ENCODE measurements at places on chromosomes 1 and 21.

DNA sequence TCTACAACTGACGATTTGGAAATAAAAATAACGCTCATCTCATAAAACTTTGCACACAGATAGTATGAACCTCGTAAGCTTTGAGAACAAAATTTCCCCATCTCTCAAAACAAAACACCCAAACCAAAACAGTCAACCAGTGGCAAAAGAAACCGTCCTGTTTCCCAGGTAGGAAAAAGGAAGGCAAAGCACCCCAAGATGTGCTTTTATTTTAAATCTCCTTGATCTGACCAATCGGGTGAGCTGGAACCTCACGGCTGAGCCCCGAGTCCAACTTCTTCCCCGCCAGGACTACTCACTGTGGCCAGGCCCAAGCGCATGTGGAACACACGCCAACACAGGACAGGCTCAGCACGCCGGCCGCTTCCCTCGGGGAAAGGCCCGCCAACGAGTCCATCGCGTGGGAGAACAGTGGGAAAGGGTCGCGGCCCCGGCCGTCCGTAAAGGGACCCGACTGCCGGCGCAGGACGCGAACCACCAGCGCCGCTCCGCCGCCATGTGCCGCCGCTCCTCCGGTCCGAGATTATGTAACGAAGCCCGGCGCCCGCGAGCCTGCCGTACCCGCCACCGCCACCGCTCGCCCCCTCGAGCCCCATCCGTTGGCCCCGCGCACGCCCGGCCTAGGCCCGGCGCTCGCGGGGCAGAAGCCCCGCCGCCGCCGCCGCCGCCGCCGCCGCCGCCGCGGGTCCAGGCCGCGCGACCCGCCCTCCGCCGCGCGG, 759 bp downstream of the AHCTF1 start:
- DNase-seq = peak; percentile 21

DNA sequence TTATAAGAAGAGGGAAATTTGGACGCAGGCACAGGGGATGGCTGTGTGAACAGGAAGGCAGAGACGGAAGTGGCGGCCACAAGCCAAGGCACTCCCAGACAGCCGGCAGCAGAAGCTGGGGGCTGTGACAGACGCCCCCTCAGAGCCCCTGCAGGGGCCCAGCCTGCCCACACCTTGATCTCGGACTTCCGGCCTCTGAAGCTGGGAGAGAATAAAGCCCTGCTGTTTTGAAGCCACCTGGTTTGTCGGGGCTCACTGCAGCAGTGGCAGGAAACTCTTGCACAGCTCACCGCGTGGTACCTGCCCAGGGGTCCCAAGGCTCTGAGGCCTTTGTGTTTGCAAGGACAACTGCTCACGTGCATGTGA, 13.7 kb downstream of the MEGF6 start:
- DNase-seq = no peak

DNA sequence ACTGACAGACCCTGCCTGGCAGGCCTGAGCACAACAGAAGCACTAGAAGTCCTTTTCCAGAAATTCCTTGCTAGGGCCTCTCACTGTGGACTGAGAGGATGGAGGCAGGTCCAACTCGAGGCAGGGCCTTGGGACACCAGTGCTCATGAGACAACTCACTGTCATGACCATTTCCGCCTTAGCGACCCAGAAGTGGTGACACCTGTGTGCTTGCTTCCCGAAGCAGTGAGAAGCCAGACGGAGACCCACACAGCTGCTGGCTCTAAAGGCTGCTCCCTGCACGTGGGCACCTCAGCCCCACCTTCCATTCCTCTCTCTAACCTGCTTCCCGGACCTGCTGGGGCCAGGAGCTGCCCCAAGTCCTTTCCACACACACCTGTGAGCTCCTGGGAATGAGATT, 33.0 kb downstream of the KCNC4 start:
- no peak for DNase-seq

DNA sequence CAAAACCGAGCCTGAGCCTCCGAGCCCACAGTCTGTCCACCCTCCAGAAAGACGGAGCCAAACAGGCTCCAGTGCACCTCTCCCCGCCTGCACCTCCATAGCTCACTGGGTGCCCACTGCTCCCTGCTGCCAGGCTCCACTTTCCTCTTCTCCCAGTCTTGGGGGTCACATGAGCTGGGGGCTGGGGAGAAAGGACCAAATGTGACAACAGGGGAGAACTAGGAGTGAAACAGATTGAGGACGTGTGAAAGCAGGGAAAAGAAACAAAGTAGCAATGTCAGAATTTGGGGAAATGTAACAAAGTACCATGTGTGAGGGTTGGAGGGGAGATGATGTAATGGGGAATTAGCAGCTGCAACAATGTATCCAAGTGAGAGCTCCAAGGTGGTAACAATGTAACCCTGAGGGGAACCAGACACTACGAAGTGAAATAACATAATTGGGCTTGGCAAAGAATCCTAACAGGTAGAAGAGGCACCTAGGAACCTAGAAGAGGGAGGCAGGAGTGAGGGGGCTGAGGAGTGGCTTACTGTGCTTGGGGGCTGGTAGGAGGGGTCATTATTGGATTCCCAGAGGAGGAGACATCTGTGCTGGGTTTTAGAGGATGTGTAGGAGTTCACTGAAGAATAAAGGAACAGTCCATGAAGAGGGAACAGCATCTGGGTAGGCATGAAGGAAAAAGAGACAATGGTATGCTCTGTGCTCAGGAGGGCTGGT, 12.5 kb downstream of the SDC3 start:
- no peak for DNase-seq

GRCh38 chr1:171218661-171219060, 29.6 kb upstream of the FMO1 start:
- DNase-seq = no peak

- DNase-seq = no peak
Observed at GRCh38 chr1:77398152-77398551, 116.3 kb downstream of the AK5 start.

DNA sequence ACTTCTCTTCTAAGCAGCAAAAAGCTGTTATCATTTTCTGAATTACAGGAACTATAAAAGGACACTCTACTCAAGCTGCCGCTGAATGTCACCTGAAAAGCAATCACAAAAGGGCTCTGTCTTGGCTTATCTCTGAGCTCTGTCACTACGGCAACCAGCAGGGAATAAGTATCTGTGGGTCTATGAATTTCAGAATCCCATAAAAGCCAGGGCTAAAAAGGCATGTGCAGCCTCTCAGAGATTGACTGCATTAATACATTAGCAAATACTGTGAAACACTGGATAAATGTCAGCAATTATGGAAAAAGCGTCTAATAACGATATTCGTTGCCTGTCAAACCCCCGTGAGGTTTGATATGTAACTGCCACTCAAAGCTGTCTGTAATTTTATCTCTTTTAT, 210.2 kb upstream of the DMRTA2 start:
- no peak for DNase-seq

GRCh38 chr1:211892577-211892976, 62.0 kb upstream of the LPGAT1 start:
- DNase-seq = no peak

- DNase-seq = no peak
Observed at GRCh38 chr1:216788671-216789070, 65.4 kb upstream of the ESRRG start.

GRCh38 chr1:173360487-173361063, 116.6 kb upstream of the PRDX6 start:
- DNase-seq = no peak

- no peak for DNase-seq
Observed at GRCh38 chr1:36321119-36321951, 2.1 kb downstream of the EVA1B start.

GRCh38 chr1:101207891-101208290, 28.9 kb upstream of the S1PR1 start:
- DNase-seq = no peak

DNA sequence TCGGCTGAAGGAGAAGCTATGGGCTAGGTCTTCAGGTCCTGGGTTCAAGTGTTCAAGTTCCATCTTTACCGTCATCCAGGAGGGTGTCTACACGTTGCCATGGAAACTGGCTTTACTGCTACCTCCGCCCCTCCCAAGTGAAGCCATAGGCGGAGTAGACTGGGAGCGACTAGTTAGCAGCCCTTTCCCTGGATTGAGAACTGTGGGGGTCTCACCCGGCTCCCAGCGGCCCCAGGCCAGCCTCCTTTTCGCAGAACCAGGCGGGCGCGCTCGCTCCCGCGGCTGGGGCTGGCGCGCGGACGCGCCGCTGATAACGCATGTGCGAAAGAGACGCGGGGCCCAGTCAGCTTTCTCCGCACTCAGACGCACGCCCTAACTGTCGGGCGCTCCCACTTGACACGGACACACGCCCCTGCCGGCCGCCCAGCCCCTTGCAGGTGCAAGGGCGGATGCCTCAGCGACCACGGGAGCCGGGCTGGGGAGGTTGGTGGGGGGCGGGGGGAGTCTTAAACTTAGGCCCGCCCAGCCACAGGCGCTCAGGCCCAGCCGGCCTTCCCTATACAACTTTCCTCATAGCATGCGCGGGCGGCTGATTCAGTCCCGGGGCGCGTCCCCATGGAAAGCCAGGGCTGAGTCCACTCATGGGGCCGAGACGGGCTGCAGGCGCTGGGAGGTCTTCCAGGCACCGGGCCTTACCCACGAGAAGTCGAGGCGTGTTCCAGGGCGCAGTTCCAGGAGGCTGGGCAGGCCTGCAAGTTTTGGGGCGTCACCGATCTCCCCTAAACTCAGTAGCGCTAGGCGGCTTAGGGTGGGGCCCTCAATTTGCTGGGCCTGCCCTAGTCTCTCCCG, 7.4 kb downstream of the EFNA4 start:
- no peak for DNase-seq

DNA sequence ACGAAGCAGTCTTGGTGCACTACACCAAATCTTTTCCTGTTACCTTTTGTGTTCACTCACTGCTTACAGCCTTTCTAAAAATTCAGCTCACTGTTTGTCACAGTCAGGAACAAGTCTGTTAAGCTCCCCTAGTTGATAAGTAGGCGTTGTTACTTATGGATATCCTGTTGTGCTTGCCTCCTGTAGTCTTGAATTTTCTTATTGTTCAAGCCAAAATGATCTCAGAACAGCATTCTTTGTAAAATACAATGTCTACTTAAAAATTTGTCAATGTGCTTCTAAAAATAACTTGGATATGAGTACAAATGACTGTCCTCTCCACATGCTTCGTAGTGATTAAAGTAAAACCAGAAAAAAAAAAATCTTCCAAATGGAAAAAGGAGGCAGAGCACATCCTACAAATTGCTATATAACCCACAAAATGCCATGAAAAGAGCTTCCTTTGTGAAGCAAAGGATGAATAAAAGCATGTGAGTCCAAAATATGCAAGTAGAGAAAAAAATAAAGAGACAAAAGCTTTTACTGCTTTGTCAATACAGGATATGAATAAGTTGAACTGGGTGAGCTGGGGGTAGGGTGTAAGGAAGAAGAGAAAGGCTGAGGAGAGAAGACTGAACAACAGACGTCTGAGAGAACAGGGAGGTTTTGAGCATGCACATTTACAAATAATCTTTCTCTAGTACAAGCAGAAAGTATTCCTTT, 228.9 kb upstream of the ADGRL4 start:
- DNase-seq = no peak

DNA sequence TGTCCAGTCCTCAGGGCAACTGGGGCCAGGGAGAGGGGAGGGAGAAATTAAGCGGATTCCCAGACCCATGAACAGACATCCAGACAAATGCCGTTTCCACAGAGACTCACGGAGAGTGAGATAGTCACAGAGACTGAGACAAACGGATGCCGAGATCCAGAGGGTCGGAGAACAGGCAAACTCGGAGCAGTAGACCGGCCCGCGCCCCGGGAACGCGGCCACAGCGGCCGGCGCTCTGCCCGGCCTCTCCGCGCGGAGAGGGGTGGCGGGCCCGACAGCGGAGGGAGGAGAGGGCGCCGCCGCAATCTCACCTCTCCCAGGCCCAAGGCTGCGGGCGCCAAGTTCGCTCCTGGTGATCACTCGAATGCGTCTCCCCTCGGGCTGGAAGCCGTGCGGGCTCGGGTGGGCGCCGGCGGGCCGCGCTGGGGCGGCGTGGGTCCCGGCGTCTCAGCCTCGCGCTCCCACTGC, 831 bp upstream of the FOXD2 start:
- DNase-seq = no peak

DNA sequence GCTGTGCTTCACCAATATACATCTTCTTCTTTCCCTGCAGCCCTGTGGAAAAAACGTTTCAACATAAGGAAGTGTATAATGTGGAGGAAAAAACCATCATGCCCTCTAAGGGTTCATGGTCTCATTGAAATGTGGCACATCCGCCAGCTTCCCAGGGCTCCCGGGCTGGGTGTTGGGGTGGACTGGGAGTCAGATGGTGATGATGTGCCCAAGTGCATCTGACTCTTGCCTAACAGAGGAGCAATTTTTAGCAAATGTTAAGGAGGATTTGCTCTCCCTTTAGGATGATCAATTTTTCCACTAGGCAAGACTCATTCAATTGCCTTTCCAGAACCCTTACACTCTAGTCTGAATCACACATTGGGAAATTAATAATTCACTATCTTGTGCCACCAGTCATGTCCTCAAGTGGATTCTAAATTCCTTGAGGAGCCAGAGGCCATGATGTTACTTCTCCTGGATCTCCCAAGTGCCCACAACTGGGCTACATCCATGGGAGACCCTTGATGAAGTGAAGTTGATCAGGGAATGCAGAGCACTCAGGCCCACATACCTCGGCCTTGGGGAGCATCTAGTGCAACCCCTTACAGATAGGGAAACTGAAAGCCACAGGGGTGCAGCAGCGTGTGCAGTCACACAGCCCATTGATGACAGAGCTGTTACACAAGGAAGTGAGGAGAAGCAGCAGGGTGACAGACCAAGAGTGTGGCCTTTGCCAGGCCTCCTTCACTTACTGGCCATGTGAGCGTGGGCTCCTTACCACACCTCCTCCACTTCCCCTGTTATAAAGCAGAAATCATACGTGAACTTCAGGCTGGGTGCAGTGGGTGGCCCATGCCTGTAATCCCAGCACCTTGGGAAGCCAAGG, 100.0 kb upstream of the SLC44A3 start:
- DNase-seq = peak; percentile 61

DNA sequence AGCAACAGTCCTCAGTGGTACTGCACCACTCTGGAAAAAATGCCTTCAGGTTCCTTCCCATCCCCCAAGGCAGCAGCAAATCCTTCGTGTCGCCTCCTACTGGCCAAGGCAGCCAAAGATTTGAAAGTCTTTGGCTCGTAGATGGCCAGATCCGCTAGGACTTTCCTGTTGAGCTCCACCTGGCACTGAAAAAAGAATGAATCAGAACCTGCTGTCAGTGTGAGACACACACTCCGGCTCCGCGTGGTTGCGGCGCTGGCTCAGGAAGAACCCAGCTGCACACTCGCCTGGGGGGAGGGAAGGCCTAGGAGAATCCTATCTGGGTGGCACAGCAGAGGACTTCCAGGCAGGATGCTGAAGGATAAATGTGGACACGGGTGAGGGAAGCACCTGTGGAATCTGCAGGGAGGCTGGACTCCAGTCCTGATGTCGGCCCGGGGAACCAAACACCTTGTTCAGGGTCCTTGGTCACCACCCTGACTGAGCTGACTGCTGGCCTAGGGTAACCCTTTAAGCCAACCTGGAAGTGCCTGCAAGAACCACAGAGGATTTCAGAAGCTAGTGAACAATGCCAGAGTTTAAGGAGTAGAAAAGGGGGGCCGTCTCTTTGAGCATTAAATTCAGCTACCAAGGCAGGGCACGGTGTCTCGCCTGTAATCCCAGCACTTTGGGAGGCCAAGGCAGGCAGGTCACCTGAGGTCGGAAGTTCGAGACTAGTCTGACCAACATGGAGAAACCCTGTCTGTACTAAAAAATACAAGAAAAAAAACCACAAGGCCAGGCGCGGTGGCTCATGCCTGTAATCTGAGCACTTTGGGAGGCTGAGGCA, 3.2 kb upstream of the CCNL2 start:
- DNase-seq = no peak

All from GM12864 (cell line).